ENCODE measurements at places on chromosomes 5 and 9.

GRCh38 chr5:53962306-53962705, 348.1 kb downstream of the ARL15 start:
- no peak for DNase-seq

GRCh38 chr9:123373447-123373923, 17.5 kb downstream of the CRB2 start:
- no peak for DNase-seq

GRCh38 chr9:18743421-18743820, 269.5 kb downstream of the ADAMTSL1 start:
- DNase-seq = no peak

GRCh38 chr5:95837492-95837891, 15.0 kb upstream of the GLRX start:
- DNase-seq = no peak

GRCh38 chr5:138032028-138032571, 779 bp downstream of the FAM13B start:
- DNase-seq = peak; percentile 18

- no peak for DNase-seq
Observed at GRCh38 chr9:119071636-119072035, 297.6 kb downstream of the BRINP1 start.

- DNase-seq = no peak
Observed at GRCh38 chr9:126468141-126468825, 141.7 kb downstream of the MVB12B start.

GRCh38 chr9:113795811-113796392, 80.2 kb upstream of the ZNF618 start:
- no peak for DNase-seq

- no peak for DNase-seq
Observed at GRCh38 chr9:99288830-99289229, 66.7 kb downstream of the SEC61B start.

DNA sequence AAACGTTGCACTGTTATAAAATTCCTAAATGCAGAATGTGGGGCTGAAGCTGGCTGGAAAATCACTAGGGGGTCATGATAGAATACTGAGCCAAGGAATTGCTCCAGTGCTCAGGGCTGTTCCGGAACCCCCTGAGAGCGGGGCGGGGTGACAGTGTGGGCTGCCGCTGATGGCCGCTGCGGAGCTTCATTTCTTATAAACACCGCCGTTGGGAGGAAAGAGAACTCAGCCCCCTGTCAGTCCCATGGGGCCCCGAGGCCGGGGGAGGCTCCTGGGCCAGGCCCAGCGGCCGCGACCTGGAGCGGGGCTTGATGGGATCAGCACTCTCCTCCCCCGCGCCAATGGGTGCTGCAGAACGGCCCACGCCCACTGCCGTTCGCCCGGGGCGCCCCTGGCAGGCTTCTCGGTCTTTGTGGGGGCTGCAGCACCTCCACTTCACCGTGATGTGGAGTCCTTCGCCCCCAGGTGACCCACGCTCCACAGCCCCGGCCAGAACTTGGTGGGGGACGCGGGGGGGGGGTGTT, 5.2 kb upstream of the IRF1 start:
- no peak for DNase-seq

- no peak for DNase-seq
Observed at GRCh38 chr5:107430071-107430625, 240.6 kb downstream of the EFNA5 start.

GRCh38 chr9:94286116-94286515, 27.0 kb downstream of the ZNF169 start:
- no peak for DNase-seq

DNA sequence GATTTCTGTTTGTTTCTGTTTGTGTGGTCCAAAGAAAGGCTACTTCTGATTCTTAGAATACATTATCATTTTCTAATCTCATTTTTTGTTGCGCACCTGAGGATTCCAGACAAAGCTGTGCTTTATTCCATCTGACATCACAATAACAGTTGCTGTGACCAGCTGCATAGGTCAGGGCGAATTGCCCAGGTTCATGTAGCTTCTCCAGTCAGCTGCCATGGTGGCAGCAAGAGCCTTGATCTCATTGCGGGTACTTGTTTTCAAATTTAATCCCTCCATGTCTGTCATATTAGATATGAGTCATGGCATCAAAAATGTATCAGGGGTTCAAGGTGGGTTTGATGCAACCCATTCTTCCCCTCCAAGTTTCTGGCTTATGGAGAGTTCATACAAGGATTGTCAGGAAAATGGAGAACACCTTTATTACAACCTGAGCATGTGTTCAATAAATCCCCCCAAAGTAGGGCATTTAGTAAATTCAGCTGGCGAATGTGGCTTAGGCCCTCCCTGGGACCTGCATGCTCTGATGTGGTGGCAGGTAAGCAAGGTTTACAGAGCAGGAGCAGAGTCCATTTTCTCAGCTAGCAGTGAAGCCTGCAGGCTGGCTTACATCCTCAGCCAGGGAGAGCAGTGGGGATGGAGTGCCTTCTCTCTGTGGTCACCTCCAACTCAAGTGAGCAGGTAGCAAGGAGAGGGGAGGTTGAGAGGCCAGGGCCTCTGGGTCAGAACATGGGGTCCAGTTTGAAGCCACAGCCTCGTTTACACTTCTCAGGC, 13.9 kb downstream of the CAVIN4 start:
- no peak for DNase-seq

DNA sequence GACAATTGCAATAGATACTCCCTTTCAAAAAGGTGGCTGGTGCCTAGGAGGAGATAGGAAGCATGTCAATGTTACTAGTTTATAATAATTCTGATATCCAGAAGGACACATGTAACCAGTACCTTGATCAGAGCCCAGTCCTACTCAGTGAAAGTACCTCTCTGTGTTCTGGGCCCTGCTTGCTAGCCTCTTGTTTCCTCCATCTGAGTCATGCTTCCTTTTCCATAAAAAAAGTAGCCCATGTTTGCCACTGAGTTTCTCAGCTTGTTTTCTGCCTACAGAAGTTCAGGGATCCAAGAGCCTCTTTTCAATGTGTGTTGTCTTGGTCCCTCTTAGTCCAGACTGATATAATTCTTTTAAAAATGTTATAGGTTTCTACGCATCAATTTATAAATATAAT, 149.0 kb downstream of the SSBP2 start:
- DNase-seq = no peak

DNA sequence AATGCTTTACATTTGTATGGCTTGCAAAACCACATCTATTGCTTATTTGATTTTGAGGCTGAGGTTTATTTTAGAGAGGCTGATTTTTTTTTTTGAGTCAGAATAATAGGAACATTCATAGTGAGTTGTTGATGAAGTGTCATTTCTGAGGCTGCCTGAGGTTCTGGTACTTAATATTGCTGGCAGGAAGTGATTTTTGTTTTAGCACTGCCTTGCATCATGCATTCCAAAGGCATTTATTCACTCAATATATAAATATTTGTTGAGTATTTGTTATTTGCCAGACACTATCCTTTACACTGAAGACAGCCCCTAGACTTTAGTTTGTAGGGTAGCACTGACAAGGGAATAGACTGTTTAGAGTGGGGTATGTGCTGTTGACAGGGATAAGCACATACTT, 2.7 kb downstream of the RNF20 start:
- no peak for DNase-seq

DNA sequence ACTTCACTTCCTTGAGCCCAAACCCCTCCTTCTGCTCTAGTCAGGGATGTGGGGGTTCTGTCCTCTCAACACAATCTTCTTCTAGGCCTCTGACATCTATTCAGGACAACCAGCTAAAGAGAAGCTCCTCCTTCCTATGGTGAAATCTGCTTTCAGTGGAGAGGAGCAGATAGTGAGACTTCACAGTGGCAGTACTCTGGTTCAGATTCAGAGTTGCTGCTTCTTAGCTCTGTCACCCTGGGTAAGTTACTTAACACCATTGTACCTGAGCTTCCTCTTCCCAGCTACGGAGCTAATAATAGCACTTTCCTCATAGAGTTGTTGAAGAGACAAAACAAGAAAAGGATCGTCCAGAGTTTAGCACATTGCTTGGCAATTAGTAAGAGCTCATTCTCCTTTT, 77.3 kb upstream of the LARP1 start:
- DNase-seq = no peak

GRCh38 chr5:146514575-146514974, 1.4 kb downstream of the GPR151 start:
- no peak for DNase-seq

DNA sequence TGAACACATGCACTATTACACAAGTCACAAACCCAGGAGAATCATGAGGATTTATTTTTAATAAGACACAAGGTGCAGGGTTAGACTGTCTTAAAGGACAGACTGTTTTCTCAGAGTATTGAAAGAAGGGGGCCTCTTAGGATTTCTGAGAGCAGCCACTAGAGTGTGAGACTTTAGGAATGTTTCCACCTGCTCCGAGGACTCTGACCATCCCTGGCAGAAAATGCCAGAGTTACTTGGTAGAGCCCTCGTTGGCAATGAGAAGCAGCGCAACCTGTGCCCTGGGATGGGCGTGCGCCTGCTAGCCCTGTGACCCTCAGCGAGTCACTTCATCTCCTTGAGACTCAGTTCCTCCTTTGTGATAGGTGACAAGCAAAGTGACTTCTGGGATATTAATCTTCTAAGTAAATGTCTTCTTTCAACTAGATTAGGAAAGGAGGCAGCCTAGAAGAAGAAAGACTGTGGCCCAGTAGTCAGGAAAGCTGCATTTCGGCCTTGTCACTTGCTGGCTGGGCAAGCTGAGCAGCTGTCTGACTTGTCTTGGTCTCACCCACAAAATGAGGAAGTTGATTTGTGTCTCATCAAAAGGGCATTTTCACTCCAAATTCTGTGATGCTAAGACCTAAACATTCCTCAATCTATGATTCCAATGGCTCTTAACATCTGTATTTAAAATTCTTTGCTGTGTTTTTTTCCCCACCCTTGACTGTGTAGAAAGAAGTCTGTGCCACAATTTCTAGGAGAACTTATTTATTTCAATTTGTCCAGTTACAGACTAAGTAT, 60.5 kb downstream of the PTCD2 start:
- DNase-seq = no peak

- DNase-seq = no peak
Observed at GRCh38 chr5:123001808-123002207, 34.7 kb downstream of the PPIC start.

DNA sequence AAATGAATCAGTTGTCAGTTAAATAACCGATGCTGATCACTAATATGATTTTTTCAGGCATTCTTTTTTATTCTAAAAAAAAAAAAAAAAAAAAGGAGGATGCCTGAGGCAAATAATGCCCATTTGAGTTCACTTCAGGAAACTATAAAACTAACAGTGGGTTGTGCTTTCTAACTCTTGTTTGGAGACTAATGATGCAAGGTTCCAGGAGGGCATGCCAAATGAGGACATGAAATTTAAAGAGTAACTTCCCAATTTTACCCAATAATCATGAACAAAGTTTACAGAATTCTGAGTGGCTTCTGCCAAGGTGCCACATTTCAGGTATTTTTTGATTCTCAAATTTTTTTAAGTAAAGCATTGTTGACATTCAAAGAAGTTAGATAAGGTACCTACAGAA, 41.0 kb downstream of the CEP120 start:
- DNase-seq = no peak

DNA sequence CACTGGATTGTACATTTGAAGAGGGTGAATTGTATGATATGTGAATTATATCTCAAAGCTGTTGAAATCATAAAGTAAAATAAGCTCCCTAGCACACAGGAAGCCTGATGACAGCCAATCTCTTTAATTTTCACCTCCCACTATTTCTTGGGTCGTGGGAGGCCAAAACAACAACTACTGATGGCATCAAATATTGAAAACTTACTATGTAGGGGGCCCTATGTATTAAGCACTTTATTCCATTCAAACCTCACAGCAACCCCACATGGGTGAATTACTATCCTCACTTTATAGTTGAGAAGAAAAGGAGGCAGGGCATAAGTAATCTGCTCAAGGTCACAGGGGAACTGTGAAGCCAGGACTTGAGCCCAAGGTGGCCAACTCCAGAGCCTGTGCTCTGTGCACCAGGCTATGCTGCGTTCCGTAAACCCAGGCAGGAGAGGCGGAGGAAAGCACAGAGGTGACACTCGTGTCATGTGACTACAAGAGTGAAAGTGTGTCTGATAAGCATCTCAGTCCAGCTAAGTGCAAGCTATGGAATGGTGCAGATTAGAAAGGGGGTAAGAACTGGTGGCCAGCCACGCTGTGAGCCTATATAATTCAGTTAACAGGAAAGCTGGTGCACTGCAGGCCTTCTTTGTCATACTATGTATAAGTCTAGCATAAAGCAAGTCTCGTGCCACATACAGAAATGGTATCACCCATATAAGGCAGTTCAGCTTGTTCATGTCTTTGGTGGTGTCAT, 221.0 kb downstream of the DCP2 start:
- no peak for DNase-seq

GRCh38 chr9:35395076-35395705, 94.7 kb upstream of the RUSC2 start:
- DNase-seq = no peak

- DNase-seq = no peak
Observed at GRCh38 chr5:106522296-106522695, 1148.4 kb downstream of the EFNA5 start.

- no peak for DNase-seq
Observed at GRCh38 chr9:79007701-79008483, 563.9 kb upstream of the TLE4 start.

DNA sequence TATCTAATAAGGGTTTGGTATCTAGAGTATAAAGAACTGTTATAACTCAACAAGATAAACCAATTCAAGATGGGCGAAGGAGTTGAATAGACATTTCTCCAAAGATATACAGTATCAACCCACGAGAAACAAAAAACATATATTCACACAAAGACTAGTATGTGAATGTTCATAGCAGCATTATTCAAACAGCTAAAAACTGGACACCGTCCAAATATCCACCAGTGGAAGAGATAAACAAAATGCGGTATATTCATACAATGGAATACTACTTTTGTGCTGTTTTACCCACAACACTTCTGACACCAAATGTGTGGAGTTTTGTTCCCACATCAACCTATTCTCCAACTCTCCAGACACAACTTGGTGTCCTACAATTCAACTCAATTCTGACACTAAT, 33.1 kb downstream of the EGR1 start:
- no peak for DNase-seq

DNA sequence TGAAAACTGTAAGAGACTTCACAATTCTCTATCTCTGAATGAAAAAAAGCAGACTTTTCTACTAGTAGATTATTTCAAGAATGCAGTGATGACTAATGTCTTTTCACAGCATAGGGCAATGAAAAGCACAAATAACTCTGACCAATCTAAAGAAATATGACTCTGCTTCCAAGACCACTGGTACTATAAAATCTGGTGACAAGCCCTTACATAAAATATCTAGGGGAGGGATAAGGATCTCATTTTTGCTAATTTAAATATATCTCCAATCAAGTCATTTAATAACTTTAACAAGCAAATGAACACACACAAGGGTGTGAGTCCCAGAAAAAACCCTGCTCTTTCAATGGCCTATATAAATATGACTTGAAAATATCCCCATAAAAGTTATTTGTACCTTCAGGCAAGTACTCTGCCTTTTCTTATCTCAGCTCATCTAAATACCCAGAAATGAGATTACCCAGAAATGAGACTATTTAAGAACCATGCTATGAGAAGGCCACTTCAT, 105.2 kb downstream of the GNAQ start:
- DNase-seq = no peak
